Esophagus squamous epithelium (tissue), 5 donors: ENCODE measurements at places on chromosomes 6 and 20. TPM values are rescaled to one million over a fixed set of nuclear protein-coding genes. Genes with fewer than 3 reads are reported as not detected.

DNA sequence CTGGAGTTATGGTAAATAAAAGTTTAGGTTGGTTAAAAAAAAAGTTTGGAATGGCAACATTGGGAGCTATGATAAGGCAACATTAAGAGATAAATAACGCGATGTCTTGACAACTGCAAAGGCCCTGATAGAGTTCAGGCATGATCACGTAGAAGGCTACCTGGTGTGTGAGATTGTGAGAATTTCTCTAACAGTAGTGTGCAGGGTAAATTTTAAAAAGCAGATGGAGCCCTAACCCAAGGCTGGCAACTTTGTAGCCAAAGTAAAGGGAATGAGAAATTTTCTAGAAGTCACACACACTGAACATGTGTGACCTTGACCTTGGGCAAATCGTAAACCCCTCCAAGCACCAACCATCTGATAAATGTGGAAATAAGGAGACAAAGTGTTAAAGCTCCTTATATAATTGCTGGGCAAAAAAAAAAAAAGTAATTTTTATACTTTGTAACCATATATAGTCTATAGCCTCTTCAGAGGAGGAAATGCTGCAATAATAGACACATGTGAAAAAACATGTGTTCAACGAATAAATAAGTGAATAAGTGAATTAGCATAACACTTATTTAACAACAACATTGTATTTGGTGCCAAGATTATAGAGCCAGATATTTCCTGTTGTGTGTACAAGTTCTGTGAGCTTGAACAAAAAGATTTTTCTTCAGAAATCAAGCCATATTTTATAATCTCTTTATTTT, 18.2 kb downstream of the KCNQ5 start:
- no peak for DNase-seq

GRCh38 chr20:47278907-47279348, 77.6 kb downstream of the ZMYND8 start:
- no peak for DNase-seq

Gene FAM162B
- 2.5 TPM for total RNA-seq

- no peak for DNase-seq
These were observed 18.8 kb upstream of the EFCAB8 start for GRCh38 chr20:32839982-32840285.

Gene ELOVL2
- total RNA-seq = 0.06 TPM
